Ovary (tissue), 10 donors: ENCODE measurements at places on chromosomes 1 and 21.

GRCh38 chr1:203565049-203565448, 61.6 kb upstream of the ATP2B4 start:
- DNase-seq: no peak

DNA sequence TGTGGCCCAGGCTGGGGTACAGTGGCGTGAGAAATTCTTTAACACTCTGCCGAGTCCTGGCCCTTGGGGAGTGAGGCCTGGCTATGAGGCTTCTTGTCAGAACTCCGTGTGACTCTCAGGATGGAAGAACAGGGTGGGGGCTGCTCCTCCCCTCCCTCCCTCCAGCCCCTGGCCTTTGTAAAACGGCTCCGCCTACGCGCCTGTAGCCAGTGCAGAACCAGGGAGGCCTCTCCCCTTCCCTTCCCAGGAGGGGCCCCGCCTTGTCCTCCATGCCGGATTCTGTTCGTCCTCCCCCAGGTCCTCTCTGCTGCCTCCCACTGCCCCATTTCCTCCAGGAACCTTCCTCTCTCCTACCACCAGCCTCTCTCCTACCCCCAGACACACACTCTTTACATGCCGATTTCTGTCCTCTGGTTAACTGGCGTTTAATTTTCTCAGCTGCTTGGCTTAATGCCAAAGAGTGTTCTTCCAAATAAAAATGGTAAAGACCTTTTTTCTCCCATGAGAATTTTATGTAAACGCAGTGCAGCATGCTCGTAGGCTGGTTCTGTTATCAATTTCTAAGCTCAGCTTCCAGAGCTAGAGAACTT, 21.0 kb downstream of the PDE9A start:
- peak; percentile 85 for DNase-seq

DNA sequence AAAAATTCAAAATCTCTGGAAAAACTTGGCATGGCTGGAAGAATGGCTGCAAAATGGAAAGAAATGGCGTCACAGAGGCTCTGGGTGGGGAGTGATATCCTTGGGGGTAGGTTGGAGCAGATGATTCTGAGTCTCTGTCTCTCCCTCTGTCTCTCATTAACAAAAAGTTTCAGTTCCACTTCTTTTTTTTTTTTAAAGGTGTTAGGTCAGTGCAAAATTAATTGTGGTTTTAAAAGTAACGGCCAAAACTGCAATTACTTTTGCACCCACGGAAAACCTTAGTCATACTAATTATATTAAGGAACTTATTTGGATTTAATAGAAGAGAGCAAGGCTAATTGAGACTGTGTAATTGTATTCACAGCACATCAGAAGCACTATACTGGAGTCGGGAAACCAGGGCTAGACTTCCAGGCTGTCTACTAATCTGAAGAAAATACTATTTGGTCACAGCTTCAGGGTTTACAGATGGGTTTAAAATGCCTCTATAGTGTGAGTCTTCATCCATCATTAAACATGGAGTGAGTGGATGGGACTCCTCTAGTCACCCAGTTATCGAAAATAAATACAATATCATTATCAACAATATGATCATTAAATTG, 289.1 kb upstream of the PLD5 start:
- no peak for DNase-seq

DNA sequence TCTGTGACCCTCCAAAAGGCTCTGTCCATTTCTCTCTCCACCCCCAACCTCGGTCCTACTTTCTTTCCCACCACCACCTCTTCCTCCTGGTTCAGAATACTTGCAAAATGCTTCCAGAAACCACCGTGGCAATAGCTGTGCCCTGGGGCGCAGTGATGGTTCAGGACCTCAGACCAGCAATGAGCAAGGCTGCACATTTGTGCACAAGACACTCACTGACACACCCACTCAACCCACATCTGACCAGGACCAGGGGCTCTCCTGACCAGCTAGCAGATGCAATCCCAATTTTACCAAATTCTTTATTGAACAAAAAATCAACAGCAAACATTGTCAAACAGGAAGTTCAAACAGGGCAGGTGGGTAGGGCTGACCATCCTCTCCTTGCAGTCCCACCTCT, 25.7 kb downstream of the SPOCD1 start:
- DNase-seq: no peak

GRCh38 chr1:7069931-7070330, 284.7 kb downstream of the CAMTA1 start:
- DNase-seq: peak; percentile 52

DNA sequence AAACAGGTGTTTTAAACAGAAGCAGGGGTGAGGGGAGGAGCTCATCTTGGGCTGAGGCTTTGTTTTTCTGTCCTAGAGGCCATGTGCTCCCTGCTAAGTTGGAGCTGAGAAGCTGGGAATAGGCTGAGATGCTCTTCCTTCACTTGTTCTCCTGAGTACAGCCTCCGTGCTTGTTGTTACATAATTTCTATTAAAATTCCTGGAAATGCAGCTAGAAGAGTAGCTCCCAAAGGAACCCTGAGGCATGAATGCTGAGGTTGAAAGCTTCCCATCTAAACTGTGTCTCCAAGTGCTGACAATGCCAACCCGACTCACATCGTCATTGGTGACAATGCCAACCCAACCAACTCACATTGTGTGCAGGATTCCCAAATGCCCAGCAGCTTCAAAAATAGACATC, 12.6 kb upstream of the ITPKB start:
- no peak for DNase-seq

DNA sequence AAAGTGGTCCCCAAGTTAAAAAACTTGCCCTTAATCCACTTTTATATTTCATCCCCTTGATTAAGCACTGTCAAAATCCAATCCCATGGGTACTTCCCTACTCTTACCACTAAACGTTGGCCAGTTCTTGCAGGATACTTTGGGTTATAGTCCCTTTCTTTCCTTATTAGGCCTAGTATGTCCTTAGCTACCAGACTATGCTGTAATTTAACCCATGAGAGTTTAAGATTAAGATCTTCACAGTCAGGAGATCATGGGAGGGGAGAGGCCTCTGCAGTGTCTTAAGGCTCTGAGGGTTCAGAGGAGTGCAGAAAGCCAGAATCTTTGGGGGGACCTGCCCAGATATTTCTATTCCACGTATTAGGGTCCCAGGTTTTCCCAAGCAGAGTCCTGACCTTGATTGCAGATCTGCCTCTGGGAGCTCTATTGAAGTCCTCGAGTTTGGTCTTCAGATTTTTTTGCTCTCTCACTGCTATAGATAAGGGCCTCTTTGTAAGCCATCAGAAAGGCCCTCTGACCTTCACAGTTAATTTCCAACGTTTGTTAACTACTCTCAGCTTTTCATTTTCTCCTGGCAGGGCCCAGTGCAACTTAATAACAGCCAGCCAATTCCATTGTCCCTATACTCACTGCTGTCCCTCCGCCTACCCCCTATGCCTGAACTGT, 9.0 kb upstream of the CGN start:
- no peak for DNase-seq

DNA sequence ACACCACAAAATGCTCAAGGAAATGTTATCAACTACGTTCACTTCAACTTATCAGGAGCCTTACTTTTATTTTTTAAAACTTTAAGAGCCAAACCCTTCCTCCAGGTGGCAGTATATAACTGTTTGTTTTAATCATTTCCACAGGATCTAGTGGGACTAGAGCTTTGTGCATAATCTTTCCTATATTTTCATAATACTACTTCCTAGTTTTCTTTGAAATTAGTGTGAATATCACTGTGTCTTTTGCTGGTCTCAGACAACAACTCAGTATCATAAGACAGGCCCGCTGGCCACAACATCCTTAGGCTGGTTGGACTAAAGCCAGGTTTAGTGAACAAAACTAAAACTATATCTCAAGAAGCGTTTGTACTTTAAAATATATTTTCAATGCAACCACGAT, 145.5 kb downstream of the TIAM1 start:
- no peak for DNase-seq

DNA sequence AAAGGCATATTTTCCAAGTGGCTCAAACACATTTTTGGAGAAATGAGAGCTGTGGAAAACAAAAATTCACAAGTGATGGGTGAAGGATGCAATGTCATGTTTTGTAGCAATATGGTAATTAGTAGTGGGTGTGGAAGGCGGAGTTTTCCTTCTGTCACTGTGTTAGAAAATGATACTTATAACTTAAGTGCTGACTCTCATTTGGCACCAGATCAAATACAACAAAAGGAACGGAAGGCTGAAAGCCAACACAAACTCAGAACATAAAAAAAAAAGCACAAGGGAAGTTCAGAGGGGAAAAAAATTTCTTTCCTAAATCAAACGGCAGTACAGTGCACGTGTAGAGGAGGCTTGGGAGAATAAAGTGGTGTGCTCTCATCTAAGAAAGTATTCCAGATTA, at the start of gene TNFSF18:
TSS of gene TNFSF18 (minus strand) at position 77 of the 400 bp plus-strand sequence. CDS start at position 32, 45 bp downstream.
- no peak for DNase-seq

- DNase-seq: no peak
Observed at GRCh38 chr1:109959974-109960744, 24.4 kb upstream of the AHCYL1 start.

- no peak for DNase-seq
Observed at GRCh38 chr1:222579316-222579715, 10.4 kb downstream of the TAF1A start.

DNA sequence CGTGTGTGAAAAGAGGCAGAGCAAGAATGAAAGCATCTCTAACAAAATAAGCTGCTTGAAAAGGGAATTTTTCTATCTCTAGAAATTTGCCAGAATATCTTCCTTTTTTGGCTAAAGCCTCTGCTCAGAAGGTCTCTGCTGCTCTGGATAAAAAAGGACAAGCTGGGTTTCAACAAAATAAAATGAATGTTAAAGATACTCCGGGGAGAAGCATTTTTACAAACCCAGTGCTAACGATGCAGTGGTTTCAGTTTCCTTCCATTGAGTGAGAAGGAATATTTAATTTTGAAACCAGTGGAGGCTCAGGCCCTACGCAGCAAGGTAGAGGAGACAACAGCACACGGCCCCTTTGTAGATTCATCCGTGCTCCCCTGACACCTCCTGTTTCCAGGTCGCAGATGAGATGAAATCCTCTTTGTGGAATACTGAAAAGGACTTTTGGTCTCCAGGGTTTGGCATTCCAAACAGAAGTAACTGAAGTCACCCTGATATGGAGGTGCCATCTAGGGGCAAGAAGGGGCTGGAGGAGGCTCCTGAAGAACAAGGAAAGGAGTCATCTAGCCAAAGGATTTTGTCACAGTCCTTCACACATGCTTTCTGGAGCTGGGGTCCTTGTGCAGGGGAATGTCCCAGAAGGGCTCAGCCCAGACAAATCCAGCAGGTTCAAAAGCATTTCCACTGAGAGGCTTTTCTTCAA, 65.7 kb upstream of the SYT6 start:
- DNase-seq: no peak

GRCh38 chr1:151720974-151721787, at the start of gene RIIAD1:
RIIAD1 (plus strand) TSS chr1:151721522; CDS start chr1:151721537, 15 bp downstream.
- DNase-seq: peak; percentile 43

DNA sequence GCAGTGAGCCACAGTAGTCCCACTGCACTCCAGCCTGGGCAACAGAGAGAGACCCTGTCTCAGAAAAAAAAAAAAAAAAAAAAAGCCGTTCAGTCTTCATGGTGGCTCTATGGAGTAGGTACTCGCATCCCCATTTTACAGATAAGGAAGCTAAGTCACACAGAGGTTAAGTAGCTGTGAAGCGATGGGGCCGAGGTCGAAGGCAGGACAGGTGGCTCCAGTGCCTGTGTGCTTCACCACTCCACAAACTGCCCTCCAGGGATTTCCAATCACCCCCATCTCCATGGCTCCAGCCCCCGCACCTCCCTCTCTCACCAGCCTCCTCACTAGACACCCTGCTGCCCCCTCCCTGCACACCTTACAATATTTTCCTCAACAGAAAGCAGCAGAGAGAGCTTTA, 61.9 kb downstream of the SYF2 start:
- no peak for DNase-seq

DNA sequence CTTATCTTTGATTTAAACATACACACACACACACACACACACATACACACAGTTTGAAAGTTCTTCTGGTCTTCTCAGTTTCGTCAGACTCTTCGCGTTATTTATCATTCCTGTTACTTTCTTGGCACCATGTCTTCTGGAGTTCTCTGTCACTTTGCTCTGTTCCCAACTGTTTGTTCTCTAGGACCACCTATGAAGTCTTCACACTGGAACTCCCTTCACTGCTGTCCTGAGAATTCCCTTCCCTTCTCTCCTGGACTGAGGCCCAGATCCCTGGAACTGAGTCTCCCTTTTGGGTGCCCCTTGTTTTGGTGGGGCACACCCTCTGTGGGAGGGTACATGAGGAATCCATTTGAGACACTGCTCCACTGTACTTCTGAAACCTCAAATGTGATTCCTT, 30.5 kb downstream of the ALG14 start:
- DNase-seq: peak; percentile 68

GRCh38 chr1:180243517-180244221, 13.6 kb downstream of the LHX4 start:
- DNase-seq: no peak

DNA sequence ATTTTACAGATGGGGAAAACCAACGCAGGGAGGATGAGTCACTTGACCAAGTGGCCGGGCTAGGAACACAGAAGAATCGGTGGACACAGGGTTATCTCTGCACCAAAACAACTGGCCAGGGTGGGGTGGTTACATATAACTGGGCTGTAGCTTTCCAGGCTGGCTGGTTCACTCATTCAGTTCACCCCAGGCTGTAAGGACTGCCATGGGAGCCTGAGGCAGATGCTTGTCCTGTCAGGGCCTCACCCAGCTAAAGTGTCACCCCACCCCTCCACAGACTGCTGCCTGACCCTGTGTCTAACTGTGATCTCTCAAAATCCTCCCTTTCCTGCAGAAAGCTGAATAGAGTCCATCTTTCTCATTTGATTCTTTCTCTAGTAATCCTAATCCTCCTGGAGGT, 387.3 kb downstream of the RYR2 start:
- DNase-seq: no peak

- no peak for DNase-seq
Observed at GRCh38 chr1:185017966-185018365, 27.4 kb upstream of the RNF2 start.
